Neural crest cell (in vitro differentiated cells): ENCODE measurements at places on chromosomes 16 and 17. TPM values are rescaled to one million over a fixed set of nuclear protein-coding genes. Genes with fewer than 3 reads are reported as not detected.

DNA sequence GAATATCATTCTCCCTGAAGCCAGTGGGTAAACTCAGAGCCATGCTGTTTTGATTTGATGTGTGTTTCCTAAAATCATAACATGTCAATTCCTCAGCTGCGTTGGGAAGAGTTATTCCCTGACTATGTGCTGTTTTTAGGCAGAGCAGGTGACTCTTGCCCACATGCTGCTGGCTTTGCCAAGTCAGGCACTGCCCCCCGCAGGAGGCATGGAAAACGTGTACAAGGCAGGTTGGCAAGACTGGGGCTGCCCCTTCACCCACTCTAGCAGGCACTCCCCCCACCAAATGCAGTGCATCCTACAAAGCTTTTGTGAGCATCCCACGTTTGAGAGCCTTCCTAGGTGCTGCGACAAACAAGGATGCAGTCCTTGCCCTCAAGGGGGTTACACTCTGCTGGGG, 38.3 kb upstream of the NAT9 start:
- DNase-seq = no peak
- H3K36me3 ChIP-seq = no peaks in the 10 kb centered on the region
- no peaks in the 10 kb centered on the region for H3K27me3 ChIP-seq
- H3K27ac ChIP-seq = no peak overlapping the region
- H3K4me1 ChIP-seq = peaks cover 23% of the 10 kb centered on the region

DNA sequence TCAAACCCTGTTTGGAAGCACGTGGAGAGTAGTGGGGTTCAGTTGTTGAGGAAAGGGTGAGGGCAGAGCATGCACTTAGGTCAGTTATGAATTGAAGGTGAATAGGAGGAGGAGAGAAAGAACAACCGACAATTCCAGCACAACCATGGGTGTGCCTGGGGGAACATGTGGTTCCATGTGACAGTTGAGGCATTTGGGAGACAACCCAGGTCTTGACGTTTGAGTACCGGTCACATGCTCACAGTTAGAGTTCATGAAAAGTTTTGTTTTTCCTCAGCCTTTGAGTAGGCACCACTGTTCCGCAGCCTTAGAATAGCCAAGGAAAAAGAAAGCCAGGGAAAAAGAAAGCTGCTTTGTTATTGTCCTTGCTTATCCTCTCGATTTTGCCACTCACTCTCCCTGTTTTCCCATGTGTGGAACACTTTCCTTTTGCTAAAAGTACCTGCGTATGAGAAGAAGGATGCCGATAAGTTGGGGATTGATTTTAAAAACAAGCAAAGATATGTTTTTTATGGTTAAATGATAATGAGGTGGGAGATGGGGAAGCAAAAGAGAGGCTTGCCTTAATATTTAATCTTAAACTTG, 25.6 kb upstream of the ABCC11 start:
- peaks cover 12% of the 10 kb centered on the region for H3K4me1 ChIP-seq
- no peak overlapping the region for H3K4me3 ChIP-seq
- DNase-seq = no peak
- peak overlapping the region; percentile 60 for H3K27ac ChIP-seq
- H3K27me3 ChIP-seq = no peaks in the 10 kb centered on the region

DNA sequence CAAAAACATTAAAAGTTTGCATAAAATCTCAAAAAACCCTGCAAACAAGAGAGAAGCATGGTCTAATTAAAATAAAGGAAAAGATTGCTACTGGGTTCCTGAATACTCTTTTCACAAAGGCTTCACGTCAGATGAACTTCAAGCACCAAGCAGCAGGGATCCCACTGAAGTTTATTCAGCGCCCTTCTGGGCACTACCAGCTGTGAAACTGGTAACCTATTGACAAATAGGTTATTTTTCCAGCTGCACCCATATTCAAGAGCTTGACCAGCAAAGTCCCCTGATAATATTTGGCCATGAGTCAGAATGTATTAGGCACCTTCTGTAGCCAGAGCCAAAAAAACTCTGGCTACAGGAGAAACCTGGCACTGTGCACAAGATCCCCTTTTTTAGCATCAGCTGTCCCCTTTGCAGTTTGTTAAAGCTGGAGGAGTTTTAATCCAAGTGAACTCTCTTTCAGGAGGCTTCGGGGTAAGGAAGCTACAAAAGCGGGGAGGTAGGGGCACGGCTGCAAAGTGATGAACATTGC, 60.3 kb downstream of the GRIN2A start:
- H3K27me3 ChIP-seq = peaks cover 74% of the 10 kb centered on the region
- H3K4me3 ChIP-seq = no peak overlapping the region
- no peaks in the 10 kb centered on the region for H3K36me3 ChIP-seq
- peaks cover 10% of the 10 kb centered on the region for H3K4me1 ChIP-seq
- no peak for DNase-seq

GRCh38 chr16:66695935-66696668, 441 bp downstream of the CMTM4 start:
- H3K27ac ChIP-seq = no peak overlapping the region
- DNase-seq = peak; percentile 18
- peaks cover 42% of the 10 kb centered on the region for H3K27me3 ChIP-seq
- peaks cover 16% of the 10 kb centered on the region for H3K4me1 ChIP-seq
- no peaks in the 10 kb centered on the region for H3K36me3 ChIP-seq

- H3K4me1 ChIP-seq = peaks cover 28% of the 10 kb centered on the region
- peaks cover 7% of the 10 kb centered on the region for H3K36me3 ChIP-seq
- H3K27me3 ChIP-seq = peaks cover 16% of the 10 kb centered on the region
- no peak for DNase-seq
- no peak overlapping the region for H3K4me3 ChIP-seq
- H3K27ac ChIP-seq = no peak overlapping the region
Observed at GRCh38 chr17:80941171-80941570, 50.5 kb upstream of the CHMP6 start.

DNA sequence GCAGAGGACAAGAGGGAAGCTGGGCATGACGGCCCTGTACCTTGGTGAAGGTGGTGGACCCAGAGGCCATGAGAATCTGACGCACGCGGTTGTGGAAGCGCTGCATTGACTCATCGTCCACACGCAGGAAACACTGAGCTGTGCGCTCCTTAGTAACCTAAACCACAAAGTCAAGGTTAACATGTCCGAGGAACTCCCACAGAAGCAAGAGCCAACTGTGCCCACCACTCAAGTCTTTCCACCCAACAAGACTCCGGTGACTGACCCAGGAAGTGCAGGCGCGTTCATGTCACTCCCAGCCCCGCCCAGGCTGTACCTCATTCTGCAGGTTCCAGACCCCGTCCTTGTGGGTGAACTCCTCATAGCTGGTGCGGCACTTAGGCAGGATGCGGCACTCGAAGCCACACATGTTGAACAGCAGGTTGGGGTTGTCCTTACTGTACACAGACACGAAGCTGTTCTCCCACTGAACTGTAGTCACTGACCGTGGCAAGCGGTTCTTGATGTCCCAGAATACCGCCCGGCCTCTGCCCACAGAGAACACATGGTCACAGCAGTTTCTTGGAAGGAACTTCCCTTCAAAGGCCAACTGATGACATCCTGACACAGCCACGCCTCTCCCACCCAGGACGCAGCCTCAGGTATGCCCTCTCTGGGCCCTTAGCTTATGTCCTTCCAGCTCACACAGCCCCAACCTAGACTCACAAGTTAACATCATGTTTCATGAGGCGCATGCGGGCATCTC, 11.5 kb downstream of the PRPF8 start:
- peaks cover 37% of the 10 kb centered on the region for H3K36me3 ChIP-seq
- no peaks in the 10 kb centered on the region for H3K27me3 ChIP-seq
- H3K4me1 ChIP-seq = no peaks in the 10 kb centered on the region
- no peak for DNase-seq

Gene FAM234A
- total RNA-seq = 89.8 and 97.8 TPM in 2 replicates
